ENCODE measurements at places on chromosomes 6 and 20. TPM values are rescaled to one million over a fixed set of nuclear protein-coding genes. Genes with fewer than 3 reads are reported as not detected.

DNA sequence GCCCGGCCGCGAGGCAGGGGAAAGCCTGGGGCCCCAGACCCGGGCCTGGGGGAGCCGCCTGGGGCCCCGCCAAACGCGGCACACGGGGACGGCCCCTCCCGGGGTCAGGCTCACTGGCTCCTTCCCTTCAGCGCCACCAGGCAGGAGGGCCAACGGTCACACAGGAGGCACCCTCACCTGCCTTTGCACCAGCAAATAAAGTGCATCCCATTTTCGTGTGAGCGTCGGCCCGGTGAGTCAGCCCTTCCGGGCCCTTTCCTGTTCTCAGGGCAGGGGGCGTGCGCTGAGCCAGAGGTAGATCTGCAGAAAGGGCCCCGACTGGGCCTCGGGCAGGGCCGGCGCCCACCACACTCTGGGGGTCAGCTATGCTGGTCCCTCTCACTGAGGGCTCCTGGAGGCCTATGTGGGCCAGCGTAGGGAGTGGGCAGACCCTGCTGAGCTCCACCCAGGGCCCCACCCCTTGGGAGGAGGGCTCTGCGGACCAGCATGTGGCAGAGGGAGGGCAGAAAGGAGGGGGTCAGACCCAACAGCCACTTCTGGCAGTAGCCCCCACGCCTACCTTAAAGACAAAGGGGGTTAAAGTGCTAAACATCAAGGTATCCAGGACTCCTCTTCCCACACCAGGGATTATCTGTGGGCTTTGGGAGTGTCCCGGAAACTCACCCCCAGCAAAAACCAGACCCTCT lies 931 bp upstream of the UCKL1 start:
- peak; percentile 82 for DNase-seq

- DNase-seq, result no peak
These were observed 54.9 kb downstream of the ANKRD6 start for GRCh38 chr6:89487864-89488263.

Gene PAX1
- not detected for total RNA-seq

- no peak for DNase-seq
These were observed 320.0 kb downstream of the NKAIN2 start for GRCh38 chr6:124123617-124124209.

- no peak for DNase-seq
These were observed 201.1 kb upstream of the PREP start for GRCh38 chr6:105603788-105604586.

- DNase-seq, result no peak
These were observed 2.7 kb downstream of the TMEM74B start for GRCh38 chr20:1182106-1182505.

Gene CLDN20
- total RNA-seq, result not detected

Gene DOK5
- total RNA-seq, result 3.5 TPM

DNA sequence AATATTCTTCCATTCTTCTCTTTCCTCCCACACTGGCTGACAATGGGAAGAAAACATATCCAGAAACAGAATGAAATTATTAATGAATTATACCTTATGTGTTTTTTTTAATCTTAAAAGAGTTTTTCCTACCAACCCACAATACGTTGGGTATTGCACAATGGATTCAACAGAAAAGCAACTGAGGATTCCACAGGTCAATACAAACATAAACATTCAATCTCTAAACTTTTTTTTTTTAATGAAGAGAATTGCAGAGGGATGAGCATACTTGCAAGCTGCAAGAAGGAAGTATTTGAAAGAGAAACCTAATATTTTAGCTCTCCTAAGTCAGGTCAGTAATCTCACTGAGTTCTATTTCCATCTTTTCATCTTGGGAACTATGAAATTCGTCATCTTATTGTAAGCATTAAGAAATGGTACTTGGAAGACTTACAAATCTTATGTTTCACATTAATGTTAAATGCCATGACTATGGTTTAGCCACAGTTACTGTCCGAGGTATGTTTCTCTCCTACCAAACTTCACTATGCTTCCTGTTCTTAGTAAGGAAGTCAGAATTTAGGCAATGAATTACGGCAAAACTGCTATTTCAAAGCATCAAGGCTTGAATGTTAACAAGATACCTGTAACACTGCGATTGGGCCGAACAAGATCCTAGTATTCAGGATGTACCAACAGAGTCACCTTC lies 100.8 kb downstream of the HIVEP2 start:
- peak; percentile 50 for DNase-seq

Gene USP49
- total RNA-seq, result 3.1 TPM

Gene NKX2-4
- not detected for total RNA-seq

DNA sequence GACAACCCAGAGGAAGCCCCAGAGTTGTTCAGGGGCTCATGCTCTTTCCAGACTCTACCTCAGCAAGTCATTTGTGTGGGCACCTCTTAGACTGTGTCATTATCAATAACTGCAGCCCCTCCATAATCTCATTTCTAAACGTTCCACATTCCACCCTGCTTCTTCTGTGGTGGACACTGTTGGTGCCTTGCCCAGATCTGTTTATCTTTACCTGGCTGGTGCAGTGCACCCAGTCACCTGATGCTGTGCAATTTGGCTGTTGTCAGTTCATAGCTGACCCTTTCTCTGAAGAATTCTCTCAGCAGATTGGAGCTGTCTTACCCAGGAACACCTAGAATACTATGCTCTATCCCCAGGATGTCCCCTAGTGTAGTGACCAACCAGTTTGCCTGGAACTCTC lies 80.0 kb downstream of the ATRN start:
- DNase-seq, result no peak

GRCh38 chr6:139882977-139883728 lies 508.7 kb upstream of the CITED2 start:
- DNase-seq, result peak; percentile 61

Gene RSPO3
- 7.7 TPM for total RNA-seq

GRCh38 chr6:163459536-163459935 lies 45.0 kb downstream of the QKI start:
- peak; percentile 18 for DNase-seq

Gene NRSN1
- not detected for total RNA-seq

- no peak for DNase-seq
These were observed 137.7 kb downstream of the INSM1 start for GRCh38 chr20:20505554-20505953.

- DNase-seq, result no peak
These were observed 67.8 kb upstream of the AGPAT4 start for GRCh38 chr6:161341638-161342037.

GRCh38 chr20:6045566-6045965 lies 8.3 kb downstream of the LRRN4 start:
- DNase-seq, result no peak

GRCh38 chr20:56665806-56666205 lies 36.7 kb downstream of the TFAP2C start:
- no peak for DNase-seq

DNA sequence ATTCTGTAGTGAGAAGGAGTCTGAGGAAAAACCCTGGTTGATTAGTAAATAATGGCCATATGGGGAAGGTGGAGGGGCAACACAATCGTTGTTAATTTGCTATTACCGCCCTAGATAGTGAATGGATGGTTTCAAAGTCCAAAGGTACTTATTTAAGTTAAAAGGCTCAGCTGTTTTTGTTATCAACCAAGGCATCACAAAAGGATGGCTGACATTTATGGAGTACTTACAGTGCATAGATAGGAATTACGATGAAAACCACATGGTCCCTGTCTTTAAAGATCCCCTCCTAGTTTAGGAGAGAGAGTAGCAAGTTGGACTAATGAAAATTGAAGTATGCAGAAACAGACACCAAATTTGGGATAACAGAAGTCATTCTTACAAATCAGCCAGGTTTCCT lies 319.6 kb downstream of the CDKAL1 start:
- no peak for DNase-seq

GRCh38 chr6:43170417-43170930 lies 595 bp upstream of the SRF start:
- DNase-seq, result no peak

Gene PTPRT
- not detected for total RNA-seq

GRCh38 chr6:20626165-20626564 lies 91.9 kb downstream of the CDKAL1 start:
- no peak for DNase-seq

GRCh38 chr20:51439160-51439689 lies 103.3 kb downstream of the NFATC2 start:
- no peak for DNase-seq

GRCh38 chr20:50266293-50267040 lies 75.8 kb downstream of the CEBPB start:
- DNase-seq, result no peak

Gene PRRT1
- not detected for total RNA-seq

GRCh38 chr20:39691151-39691862 lies 729.2 kb downstream of the DHX35 start:
- no peak for DNase-seq

- DNase-seq, result no peak
These were observed 17.1 kb upstream of the BPI start for GRCh38 chr20:38286586-38287531.

DNA sequence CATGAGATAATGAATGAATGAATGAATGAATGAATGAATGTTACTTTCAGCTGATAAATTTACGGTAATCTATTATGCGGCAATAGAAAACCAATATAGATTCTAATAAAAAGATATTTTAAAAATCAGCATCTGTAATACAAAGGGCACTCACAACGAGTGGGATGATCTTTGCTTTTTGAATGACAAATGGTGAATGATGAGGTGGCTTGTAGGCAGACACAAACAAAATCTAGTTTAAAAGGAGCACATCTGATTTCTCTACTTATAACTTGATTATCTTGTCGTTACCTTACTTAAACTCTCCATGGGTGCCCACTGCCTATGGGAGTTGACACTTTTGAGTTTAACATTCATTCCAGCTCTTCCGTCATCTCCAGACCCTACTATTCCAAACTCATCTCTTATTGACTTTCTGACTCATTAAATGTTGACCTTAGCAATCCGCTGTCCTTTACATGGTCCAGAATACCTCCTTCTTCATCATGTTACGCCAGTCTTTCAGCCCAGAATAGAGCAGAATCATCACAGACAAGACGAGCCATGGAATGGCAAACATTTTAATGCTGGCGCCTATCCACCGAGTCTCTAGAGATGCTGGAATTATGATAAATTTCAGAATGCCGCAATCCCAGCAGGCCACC lies 41.3 kb downstream of the NHLRC1 start:
- no peak for DNase-seq

- DNase-seq, result no peak
These were observed 273.0 kb upstream of the STXBP5 start for GRCh38 chr6:146931214-146931613.

GRCh38 chr6:136015531-136015930 lies 164.0 kb downstream of the PDE7B start:
- DNase-seq, result no peak

Gene TMEM14C
- 237 TPM for total RNA-seq

Gene GPX5
- total RNA-seq, result not detected
